Thoracic aorta (tissue), 2 donors: ENCODE measurements at places on chromosomes 13 and 19.

DNA sequence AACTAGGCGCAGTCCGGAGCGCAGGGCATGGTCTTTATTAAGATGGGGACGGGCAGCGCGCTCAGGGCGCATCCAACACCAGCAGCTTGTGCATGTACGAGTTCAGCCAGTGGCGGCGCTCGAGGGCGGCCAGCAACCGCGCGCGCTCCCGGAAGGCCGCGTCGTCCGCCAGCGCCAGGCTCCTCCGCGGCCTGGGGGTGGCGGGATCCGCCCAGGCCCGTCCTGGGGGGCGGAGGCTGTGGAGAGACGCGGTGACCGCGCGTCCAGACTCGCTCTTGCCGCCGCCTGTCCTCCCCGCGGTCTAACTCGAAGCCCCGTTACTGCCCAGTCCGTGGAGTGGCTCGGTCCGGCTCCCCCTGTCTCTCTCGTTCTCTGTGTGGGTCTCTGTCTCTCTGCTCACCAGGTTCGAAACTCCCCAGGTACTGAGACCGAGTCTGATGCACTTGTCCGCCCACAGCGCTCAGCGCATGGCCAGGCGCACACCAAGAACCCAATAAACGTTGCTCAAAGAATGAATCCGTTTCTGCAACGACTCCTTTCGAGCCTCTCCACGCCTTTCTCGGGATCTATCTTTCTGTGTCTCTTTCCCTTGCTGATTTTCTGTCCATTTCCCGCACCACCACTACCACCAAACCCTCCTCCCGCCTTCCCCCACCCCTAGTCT is 702 bp downstream of the PTH2 start:
- no peak for DNase-seq

DNA sequence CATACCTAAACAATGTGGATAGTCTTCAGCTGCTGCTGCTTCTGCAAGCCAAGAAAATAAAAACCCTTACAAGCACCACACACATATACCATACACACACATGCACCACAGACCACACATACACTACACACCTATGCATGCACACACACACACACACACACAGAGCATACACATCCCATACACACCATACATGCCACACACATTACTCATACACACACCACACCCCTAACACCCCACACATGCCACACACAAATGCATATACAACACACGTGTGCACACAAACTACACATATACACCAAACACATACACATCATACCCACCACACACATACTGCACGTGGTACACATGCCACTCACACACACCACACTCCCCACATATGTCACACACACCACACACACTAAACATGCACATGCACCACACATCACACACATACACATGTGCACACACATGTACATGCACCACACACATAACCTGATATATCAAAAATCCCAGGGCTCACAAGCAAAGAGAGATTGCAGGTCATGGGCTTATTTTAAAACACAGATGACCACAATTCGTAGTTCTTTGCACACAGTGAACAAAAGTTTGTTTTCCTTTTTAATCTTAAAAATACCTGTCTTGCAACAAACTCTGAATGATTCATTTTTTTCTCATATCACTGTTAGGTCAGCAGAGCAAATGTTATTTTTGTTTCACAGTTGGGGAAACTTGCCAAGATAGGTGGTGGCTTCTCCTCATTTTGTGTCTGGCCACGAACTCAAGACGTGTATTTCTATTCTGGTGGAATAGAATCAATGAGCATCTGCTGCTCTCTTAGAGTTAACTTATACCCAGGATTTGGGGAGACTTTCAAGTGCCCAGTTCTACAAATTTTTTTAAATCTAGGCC is 456.6 kb downstream of the FGF9 start:
- DNase-seq, result no peak

DNA sequence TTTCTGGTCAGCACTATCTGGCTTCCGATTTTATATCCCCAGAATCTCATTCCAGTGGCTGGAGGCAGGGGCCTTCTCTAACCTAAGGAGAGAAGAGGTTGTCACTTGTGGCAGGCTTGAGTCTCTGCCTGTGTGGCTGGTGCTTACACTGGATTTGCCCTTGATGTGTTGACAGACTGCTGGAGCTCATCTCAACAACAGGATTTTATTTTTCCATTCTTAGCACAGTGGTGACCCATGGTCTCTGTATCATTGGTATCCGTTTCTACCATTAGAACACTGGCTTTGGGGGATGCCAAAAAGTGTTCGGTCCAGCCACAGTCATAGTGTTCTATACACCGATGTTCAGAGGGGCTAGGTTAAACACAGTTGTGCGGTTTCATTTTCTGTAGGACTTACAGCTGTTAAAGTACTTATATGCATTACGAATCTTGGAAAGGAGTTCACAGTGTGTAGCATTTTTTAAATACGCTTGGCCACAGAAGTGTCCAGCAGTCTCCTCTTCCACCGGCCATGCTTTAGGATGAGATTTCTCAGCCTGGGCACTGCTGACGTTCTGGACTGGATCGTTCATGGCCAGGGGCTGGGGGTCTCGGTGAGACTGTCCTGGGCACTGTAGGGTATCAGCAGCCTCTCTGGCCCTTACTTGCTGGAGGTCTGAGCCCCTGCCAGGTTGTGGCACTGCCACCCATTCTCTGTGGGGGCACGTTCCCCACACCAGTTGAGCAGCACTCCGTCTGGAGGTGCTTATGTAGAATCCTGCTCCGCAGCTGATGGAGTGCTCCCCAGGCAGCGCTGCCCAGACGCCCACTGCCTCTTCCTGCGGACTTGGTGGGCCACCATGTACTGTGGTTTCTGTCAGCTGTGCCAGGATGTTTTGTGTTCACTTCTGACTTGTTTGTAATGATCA is 41.4 kb upstream of the TEX29 start:
- no peak for DNase-seq

GRCh38 chr13:26629260-26629825 is 71.9 kb downstream of the WASF3 start:
- no peak for DNase-seq

GRCh38 chr19:11699931-11700794 is 38.6 kb downstream of the ZNF823 start:
- no peak for DNase-seq

DNA sequence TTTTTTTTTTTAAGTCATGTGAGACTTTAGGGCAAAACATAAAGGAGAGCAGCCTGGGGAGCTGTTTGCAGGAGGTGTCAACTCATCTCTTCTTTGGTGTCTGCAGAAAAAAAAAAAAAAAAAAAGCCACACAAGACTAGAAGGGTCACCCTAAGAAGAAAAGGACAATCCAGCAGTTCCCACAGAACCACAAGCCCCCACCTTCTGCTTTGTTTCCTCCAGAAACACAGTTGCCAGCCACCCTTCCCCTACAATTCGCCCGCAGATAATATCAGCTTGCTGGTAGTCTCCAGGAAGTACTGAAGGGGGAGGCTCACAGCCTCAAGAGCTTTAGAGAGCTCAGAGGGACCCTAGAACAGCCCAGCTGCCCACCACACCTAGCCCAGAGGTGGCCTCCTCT is 22.3 kb upstream of the ZBTB7A start:
- no peak for DNase-seq

DNA sequence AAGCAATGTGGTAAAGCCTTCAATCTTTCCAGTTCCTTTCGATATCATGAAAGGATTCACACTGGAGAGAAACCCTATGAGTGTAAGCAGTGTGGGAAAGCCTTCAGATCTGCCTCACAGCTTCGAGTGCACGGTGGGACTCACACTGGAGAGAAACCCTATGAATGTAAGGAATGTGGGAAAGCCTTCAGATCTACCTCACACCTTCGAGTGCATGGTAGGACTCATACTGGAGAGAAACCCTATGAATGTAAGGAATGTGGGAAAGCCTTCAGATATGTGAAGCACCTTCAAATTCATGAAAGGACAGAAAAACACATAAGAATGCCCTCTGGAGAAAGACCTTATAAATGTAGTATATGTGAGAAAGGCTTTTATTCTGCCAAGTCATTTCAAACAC is 15.6 kb upstream of the ZNF763 start:
- no peak for DNase-seq

DNA sequence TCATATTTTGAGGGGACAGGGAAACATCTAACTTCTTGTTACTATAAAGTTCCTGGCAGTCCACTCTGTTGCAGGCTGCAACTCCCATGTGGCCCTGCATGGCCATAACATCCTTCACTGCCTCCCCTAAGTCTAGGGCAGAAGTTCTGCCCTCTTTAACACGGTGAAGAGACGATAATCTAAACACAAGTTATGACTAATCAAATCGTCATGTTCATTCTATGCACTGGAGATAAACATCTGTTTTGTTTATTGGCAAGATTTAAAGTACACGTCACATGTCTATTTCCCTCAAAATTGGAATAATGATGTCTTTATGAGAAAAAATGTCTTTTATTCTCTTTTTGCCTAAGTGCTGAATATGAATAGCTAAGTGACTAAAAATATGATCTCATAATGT is 1629.4 kb downstream of the PCDH9 start:
- DNase-seq, result no peak

GRCh38 chr19:3673506-3674439 is 26.5 kb downstream of the PIP5K1C start:
- no peak for DNase-seq

GRCh38 chr19:22606212-22606553 is 27.9 kb upstream of the ZNF492 start:
- no peak for DNase-seq

- DNase-seq, result no peak
These were observed 9.0 kb downstream of the PLPPR3 start for GRCh38 chr19:812747-813218.

DNA sequence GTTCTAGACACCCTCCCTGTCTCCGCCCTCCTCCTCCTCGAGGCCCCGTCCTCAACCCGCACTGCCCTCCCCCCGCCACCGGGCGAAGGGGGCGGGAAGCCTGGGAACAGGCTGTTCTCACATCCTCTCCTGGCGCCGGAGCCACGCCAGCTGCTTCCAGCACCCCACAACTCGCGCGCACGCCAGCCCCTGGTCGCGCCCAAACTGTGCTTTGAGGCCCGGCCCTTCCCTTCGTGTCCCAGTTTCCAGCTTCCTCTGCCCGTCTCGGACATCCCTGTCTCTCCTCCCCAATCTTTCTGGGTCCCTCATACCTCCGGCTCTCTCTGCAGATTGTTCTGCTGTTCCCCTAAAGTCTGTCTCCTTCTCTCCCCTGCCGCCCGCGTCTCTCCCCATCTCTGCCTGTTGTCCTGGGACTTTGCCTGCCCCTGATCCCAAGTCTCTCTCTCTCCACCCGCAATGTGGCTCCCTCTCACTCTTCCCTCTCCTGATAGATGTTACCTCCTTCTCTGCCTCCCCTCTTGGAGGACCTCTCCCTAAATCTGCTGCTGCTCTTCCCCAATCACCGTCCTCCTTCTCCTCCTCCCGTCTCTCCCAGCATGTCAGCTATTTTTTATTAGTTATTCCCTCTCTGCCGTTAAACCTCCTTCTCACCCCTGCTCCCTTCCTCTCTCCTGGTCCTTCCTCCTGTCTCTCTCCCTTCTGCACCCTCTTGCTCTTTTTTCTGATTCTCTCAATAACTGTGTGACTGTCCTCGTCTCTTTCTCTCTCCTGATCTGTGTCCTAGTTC is 14.2 kb downstream of the DPF1 start:
- peak; percentile 26 for DNase-seq

DNA sequence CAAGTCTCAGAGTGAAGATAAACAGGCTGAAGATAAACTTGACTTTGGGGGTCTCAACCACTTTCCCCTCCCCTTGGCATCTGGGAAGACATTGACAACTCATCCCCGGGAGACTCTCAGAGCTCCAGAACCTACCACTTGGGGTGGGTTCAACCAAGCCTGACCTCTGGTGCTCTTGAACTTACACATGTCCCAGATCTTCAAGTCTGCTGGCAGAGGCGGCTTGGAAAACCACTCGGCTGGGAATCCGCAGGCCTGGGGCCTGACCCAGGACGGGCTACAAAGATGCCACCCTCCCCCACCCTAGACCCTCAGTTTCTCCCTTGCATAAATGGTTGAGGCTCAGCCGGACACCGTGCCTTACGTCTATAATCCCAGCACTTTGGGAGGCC is 512 bp downstream of the LRRC8E start:
- DNase-seq, result no peak

- DNase-seq, result no peak
These were observed 205.7 kb downstream of the MYO16 start for GRCh38 chr13:108835083-108835482.

GRCh38 chr19:57421037-57421436 is 10.1 kb downstream of the ZNF17 start:
- no peak for DNase-seq

GRCh38 chr13:50932091-50932490 is 22.5 kb downstream of the RNASEH2B start:
- DNase-seq, result no peak

GRCh38 chr13:40439928-40440327 is 226.5 kb downstream of the FOXO1 start:
- DNase-seq, result no peak

- no peak for DNase-seq
These were observed 632 bp downstream of the MARK4 start for GRCh38 chr19:45251452-45252354.

- no peak for DNase-seq
These were observed 529.3 kb downstream of the IRS2 start for GRCh38 chr13:109256866-109257760.

GRCh38 chr13:85420136-85420535 is 379.1 kb downstream of the SLITRK6 start:
- DNase-seq, result no peak

GRCh38 chr13:51125495-51126226 is 14.6 kb upstream of the C13orf42 start:
- DNase-seq, result no peak

DNA sequence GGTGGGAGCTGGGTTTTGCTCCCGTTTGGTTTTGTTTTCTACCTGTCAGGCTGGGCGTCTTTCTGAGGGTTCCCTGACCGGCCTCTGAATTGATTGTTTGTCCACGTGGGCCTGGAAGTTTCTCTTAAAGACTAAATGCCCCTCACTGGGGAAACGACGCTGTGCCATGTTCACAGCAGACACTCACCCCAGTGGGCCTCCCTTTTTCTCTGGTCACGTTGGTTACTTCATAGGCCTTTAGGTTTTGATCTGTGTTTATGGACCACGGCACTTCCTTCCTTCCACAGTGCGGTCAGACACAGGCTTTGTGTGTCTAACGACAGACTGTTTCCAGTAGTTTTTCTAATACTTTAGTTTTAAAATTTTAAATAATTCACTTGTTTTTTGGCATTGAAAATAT is 20.1 kb upstream of the NDUFS7 start:
- DNase-seq, result no peak

DNA sequence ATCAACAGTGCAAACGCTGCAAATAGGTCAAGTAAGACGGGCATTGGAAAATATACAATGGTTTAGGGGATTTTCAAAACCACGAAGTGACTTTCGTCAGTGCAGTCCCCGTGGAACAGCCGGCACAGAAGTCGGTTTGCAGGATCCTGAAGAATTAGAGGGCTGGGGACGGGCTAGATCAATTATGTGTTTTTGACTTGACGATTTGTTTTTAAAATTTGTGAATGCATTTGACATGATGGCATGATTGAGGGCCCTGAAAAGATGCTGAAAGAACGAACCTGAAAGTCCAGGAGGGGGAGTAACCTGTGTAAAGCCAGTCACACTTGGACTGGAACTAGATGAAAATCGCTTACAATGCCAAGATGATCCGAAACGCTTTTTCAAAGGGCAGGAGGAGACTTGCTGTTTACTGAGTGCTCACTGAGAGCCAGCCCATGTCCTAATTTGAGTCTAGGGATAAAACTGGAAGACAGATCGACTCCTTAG is 8.9 kb upstream of the DGKH start:
- no peak for DNase-seq
